NCI-H2107 (cell line): ENCODE measurements at places on chromosomes 1 and 21.

- no peak for DNase-seq
Observed at GRCh38 chr1:235642943-235643371, 6.6 kb downstream of the GNG4 start.

- DNase-seq: no peak
Observed at GRCh38 chr1:47210666-47211065, 20.8 kb upstream of the PDZK1IP1 start.

GRCh38 chr1:227952374-227953021, 4.8 kb upstream of the WNT9A start:
- DNase-seq: no peak

DNA sequence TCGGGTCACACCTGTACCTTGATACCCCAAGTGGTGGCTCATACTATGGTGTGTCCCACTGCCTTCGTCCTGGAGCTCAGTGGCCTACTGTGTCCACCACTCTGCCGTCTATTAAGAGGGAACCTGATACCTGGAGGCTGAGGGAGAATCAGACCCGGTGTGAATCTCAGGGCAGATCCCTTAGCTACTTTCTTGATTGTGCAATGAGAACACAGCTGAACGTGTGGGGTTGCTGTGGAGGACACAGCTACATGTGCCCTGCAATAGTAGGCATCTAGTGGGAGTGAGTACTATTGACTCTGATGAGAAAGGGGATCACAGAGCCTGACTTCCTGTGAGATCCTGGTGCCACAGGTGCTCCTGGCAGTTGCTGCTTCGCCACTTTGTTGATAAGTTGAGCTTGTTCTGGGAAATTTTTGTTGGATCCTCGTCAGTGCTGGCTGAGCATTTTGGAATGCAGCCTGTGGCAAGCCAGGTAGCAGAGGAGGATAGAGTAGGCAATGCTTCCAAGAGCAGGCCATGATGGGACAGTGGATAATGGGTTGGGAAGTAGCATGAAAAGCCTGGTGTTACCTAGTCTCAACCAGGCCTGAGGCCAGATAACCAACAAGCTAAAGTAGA, 28.2 kb upstream of the MPZL1 start:
- DNase-seq: no peak

DNA sequence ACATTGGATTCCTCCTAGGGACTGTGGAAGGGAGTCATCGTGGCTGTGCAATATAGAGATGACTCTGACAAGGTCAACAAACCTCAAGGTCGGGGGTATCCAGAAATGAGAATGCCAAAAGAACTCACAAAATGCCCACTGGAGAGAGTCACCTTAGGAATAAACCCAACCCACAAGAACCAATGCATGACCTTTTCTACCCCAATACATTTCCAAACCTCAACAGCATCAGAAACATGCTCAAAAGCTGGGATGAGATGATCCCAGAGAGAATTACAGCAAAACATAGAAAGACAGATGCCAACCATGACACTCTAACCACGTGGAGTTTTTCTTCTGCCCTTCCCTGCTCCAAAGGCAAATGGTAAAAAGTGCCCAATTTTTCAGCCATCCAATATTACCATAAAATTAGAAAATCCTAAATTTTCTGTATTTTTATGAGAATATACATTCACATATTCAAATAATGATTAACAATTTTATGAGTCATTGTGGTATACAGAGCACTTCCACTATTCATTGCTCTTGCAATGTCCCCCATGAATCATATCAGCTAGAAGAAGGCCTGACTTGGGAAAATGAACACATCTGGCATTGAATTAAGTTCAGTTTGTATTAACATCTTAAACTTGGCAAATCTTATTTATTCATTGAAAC, 88.2 kb upstream of the PALMD start:
- DNase-seq: no peak

DNA sequence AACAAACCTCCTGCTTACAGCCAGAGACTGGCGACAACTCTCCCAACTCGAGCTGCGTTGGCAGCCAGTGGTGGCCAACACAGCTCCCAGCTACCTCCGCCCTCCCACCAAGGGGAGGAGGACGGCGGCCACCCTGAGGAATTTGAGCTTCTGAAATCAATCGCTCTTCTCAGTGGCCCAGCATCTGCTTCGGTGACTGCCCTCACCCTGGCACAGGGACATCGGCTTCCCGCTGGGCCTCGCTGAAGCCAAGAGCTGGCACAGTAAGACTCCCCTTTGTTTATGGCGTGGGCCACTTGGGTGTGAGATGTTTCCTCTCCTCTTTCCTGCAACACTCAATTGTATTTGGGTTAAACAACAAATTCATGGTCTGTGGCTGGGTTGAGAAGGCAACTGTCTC, 136.2 kb downstream of the ZBTB18 start:
- DNase-seq: no peak

- DNase-seq: no peak
Observed at GRCh38 chr1:26701995-26702679, 6.3 kb downstream of the ARID1A start.

DNA sequence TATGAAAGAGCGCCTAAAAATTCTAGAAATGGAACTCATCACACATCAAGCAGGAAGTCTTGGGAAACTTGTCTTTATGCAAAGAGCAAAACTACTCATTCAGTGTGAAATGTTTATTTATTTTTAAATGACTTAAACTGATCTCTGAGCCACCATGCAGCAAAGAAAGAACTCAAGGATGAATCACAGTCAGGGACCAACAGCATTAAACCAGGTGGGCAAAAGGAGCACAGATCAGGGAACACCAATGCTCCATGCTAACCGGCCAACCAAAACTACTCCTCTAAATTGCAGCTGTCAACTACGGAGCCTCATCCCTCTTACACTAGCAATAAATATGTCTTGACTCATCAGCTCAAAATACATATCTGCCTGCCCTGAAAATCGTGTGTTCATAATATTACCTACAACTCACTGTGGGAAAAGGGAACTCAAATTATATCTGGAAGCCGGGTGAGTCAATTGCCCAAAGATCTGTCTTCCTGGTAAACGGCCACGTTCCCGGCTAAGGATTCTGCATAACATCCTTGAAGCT, 129.2 kb downstream of the PTPN14 start:
- DNase-seq: no peak

DNA sequence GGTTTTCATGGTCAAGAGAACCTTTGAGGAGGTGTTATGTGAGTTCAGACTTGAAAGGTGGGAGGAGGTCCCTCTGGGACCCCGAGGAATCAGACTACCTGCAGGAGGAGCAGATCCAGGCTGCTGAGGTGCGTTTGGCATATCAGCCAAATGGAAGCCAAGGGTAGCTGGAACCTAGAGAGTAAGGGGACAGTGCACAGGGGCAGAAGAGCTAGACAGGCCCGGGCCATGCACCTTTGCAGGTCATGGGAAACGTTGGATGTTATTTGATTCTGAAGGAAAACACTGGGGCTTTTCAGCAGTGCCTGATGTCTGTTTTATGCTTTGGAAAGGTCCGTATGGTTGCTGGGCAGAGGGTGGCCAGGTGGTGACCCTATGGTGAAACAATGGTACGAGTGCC, 169.2 kb downstream of the PGBD5 start:
- DNase-seq: no peak

GRCh38 chr1:64116537-64116936, 86.9 kb upstream of the UBE2U start:
- DNase-seq: no peak

- no peak for DNase-seq
Observed at GRCh38 chr1:3326516-3327388, 127.7 kb upstream of the ARHGEF16 start.

GRCh38 chr1:218625393-218625792, 280.3 kb downstream of the TGFB2 start:
- no peak for DNase-seq

DNA sequence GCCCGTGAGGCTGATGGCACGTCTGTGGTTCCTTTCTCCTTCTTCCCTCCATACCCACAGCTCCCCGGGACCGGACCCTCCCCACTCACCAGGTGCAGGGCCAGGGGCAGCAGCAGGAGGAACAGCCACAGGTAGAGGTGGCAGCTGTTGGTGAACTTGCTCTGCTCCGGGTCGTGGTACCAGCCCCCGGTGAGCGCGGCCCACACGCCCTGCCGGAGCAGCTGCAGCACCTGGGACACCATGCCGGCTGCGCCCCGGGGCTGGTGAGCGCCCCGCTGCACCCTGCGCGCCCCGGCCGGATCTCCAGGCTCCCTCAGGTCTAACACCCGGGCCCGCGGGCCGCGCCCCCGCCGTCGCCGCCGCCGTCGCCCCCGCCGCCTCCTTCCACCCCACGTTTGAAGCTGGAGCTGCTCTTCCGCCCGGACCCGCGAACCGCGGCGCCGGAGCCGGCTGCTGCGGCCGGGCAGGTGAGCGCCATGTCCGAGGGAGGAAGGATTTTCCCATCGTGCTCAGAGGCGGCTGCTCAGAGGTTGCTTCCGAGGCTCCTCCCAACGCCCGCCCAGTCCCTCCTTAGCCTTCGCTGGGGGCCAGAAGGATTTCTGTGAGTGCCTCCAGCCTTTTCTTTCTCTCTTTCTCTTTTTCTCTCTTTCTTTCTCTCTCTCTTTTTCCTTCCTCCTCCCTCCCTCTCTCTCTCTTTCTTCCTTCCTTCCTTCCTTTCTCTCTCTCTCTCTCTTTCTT, at the start of gene PCNX2:
Gene PCNX2, minus strand, starts transcription at position 489 of the 738 bp plus-strand sequence. Its CDS starts 247 bp downstream, at position 242.
- DNase-seq: peak; percentile 64

- DNase-seq: no peak
Observed at GRCh38 chr1:209899948-209900347, 38.1 kb upstream of the SYT14 start.

DNA sequence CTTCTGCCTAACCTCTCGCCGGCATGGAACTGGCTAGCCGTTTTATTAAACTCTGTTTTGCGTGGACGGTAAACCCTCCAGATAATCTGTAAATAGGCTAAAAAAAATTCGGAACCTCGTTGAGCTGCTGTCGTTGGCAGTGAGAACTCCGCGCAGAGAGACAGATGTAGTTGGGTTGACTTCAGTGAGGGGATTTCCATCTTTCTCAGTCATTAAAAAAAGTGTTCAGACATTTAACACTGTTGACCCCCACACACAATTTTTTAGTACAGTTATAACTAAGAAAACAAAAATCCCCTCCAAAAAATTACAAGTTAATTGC, 464 bp downstream of the PARK7 start:
- no peak for DNase-seq

- DNase-seq: no peak
Observed at GRCh38 chr21:26106562-26106961, 64.0 kb downstream of the APP start.

- DNase-seq: no peak
Observed at GRCh38 chr1:109383854-109384253, 13.9 kb downstream of the SORT1 start.

GRCh38 chr1:94912263-94913184, 14.4 kb downstream of the CNN3 start:
- DNase-seq: no peak

DNA sequence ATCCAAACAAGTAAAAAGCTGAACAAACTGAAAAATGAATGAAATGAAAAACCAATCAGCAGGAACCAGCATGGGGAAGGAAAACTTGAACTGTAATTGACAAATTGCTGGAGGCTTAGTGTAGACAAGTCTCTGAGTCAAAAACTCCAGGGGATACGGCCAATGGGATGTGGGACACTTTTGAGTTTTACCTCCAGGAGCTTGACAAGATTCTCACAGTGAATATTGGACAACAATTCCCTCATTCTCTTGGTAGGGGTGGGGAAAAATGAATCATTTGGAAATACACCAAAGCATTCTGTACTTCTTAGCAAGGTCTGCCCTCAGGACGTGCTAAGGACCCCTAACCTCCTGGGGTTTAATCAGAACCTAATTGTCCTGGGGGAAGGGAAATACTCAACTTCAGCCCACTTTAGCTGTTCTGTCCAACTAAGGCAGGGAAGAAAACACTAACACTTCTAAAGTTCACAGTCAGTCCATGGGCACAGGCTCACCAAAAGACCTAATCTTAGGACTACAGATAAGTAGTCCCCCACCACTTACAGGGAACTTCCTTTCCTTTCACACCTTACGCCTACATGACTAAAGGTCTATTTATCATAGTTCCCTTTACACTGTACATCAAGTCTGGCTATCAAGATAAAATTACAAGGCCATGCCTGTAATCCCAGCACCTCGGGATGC, 60.7 kb upstream of the CDC42BPA start:
- no peak for DNase-seq

GRCh38 chr1:51636764-51637522, 20.1 kb downstream of the OSBPL9 start:
- no peak for DNase-seq

DNA sequence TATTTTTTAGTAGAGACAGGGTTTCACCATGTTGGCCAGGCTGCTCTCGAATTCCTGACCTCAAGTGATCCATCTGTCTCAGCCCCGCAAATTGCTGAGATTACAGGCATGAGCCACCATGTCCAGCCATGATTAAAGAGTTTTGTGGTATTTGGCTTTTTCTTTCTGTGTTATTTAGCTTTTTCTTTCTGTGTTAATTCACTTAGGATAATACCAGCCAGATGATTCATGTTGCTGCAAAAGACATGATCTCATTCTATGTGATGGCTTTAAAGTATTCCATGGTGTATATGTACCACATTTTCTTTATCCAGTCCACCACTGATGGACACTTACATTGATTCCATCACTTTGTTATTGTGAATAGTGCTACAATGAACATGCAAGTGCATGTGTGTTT, 1135.2 kb downstream of the AMY1C start:
- no peak for DNase-seq

DNA sequence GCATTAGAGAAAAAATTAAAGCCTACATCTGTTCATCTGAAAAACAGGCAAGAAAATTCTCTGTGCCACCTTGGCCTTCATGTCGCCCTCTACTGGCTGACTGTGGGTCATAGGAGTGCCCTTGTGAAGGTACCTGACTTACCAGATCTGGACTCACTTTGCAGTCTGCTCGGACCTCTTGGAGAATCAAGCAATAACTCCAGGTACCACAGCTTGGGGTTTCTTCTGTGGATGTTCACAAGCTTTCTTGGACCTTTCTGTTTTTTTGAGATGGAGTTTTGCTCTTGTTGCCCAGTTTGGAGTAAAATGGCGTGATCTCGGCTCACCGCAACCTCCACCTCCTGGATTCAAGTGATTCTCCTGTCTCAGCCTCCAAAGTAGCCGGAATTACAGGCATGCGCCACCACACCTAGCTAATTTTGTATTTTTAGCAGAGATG, 2.4 kb upstream of the PRAMEF18 start:
- no peak for DNase-seq

DNA sequence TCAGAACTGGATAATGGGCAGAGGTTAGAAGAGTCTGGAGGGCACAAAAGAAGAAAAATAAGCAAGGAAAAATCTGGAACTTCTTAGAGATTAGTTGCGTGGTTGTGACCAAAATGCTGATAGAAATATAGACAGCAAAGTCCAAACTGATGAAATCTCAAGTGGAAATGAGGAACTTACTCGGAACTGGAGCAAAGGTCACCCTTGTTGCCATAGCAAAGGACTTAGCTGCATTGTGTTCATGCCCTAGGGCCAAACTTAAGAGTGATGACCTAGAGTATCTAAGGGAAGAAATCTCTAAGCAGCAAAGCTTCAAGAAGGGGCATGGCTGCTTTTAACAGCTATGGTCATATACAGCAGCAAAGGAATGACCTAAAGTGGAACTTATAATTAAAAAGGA, 180.0 kb downstream of the TTLL7 start:
- no peak for DNase-seq

DNA sequence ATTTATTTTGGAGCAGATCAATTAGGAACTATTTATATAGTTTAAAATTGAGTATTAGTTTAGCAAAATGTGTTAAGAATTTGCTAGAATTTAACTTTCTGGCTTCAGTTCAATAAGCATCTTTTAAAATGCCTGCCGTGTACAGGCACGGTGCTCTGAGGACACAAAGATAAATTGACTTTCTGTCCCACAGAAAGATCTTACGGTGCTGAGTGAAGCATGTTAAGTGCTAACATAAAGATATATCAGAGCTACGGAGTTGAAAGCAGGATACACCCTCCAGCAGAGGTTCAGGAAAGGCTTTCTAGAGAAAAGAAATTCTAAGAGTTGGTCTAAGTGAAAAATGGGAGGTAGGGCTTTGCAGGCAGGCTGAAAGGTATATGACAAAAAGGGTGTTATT, 305.4 kb downstream of the GRIK1 start:
- no peak for DNase-seq
